ENCODE measurements at places on chromosomes 12 and 14.

GRCh38 chr12:65278576-65279368 lies at the start of gene MSRB3:
MSRB3 (plus strand) TSS chr12:65278683; CDS start chr12:65308580, 29,897 bp downstream.
- no peak for DNase-seq

- DNase-seq, result no peak
Measured at GRCh38 chr12:91215940-91216454, 33.4 kb upstream of the DCN start.

DNA sequence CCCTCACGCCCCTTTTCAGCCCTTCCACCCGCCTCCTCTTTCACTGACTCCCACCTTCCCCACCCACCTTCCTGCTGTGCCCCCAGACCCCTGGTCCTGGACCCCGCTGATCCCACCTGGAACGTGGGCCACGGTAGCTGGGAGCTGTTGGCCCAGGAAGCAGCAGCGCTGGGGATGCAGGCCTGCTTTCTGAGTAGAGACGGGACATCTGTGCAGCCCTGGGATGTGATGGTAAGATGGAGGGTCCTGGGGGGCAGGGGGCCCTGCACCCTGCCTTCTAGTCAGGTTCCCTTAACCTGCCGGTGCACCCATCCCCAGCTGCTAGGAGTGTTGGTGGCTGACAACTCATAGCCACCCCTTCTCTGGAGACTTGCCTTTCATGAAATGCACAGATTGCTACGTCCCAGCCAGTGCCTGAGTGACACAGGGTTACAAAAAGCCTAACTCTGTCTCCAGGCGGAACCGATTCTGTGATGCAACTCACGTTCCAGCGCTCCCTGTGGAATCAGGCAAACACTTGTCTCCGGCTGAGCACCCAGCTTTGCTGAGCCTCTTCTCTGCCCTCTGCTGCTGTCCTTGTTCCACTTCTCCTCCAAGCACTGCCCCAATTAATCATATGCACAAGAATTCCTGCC lies 15.0 kb upstream of the OAS2 start:
- DNase-seq, result no peak

- no peak for DNase-seq
Measured at GRCh38 chr14:67270145-67270753, 29.0 kb downstream of the PALS1 start.

GRCh38 chr14:84749191-84749955 lies 780.6 kb upstream of the FLRT2 start:
- no peak for DNase-seq

GRCh38 chr14:95234426-95234825 lies 77.1 kb upstream of the DICER1 start:
- DNase-seq, result no peak

DNA sequence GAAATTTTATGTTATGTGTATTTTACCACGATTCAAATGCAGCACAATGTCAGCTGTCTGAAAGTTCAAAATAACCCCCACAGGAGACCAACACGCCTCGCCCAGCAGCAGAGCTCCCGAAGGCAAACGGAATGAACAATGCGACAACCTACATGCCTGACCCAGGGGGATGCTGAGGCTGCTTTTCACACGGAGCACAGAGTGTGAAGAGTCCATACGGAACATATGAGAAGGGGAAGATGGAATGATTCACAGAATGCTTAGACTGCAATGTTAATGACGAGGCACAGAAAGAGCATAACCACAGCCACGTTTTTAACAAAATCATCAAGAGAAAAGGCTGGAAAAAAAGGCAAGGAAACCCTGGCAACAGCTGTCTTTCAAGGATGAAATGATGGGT lies 22.6 kb downstream of the ZFYVE21 start:
- no peak for DNase-seq
